ENCODE measurements at places on chromosomes 2 and 18.

GRCh38 chr2:120465989-120466703 lies 120.2 kb downstream of the INHBB start:
- DNase-seq = no peak

GRCh38 chr2:39696101-39696553 lies 30.4 kb downstream of the TMEM178A start:
- DNase-seq = no peak

DNA sequence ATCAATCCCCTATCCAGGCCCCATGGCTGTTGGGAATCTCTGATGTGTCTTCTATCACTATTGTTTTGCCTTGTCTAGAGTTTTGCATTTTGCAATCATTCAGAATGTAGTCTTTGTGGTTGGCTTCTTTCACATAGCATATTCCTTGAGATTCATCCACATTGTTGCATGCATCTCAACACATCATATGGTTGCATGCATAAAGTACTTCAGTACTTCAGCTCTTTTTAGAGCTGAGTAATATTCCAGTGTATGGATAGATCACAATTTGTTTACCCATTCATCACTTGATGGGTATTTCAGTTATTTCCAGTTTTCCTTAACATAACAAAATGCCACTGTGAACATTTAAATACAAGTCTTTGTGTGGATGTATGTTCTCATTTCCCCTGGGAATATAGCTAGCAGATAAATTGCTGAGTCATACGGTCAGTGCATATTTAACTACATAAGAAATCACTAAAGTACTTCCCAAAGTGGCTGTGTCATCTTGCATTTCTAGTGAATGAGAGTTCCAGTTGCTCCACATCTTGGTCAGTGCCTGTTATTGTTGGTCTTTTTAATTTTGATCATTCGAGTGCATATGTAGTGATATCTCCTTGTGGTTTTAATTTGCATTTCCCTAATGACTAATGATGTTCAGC lies 138.8 kb downstream of the BCL11A start:
- no peak for DNase-seq

DNA sequence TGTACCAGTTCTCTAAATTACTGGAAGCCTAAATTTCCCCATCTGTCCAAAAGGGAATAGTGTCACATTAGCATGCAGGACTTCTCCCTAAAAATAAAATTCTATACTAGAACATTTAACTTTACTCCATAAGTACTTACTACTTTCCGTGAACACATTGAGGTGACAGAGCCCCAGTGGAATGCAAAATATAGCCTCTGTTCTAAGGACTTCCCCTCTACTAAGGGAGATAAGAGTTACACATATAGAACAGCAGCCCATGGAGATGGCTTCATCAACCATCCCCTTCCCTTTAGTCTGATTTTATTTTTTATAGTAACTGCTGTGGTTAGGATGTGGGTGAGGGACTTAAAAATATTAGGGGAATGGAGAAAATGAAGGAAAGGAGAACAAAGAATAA lies 68.9 kb upstream of the STPG4 start:
- peak; percentile 19 for DNase-seq

GRCh38 chr18:13386891-13387801 lies 168.6 kb downstream of the LDLRAD4 start:
- no peak for DNase-seq

GRCh38 chr2:174336501-174337336 lies 2.0 kb downstream of the SP9 start:
- peak; percentile 53 for DNase-seq

DNA sequence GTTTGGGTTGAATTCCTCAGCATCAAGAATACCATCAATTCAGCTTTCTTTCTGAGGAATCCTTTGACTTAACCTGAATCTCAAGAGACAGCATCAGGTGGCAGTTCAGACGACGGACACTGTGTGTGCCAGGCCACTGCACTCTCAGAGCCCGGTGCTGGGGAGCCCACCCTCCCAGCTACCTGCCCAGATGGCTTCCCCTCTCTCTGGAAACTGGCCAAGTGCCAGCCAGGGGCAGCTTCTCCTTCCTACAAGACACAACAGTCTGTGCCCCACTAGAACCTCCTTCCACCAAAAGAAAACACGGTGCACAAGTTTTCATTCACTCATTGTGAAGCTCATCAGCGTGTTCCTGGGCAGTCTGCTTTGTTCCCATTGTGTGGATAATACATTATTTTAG lies 28.5 kb downstream of the MAL start:
- no peak for DNase-seq

DNA sequence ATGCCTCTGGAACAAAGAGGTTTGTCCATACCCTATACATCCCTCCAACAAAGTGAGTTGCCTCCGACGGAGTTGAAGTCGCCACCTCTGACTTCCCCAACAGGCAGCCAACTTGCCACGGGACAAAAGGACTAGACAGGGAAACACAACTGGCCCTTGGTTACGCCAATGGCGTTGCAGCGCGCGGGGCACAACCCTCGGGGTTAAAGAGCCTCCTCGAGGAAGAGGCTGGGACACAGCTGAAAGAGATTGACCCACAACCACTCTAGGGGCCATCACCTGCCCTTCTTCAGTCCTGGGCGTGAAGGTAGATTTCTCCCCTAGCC lies 545 bp downstream of the GTF3C2 start:
- peak; percentile 80 for DNase-seq

GRCh38 chr2:178874529-178875240 lies 67.5 kb upstream of the TTN start:
- no peak for DNase-seq

- DNase-seq = no peak
Observed at GRCh38 chr2:150379166-150379565, 108.3 kb downstream of the RND3 start.

GRCh38 chr18:24600076-24600654 lies 139.7 kb downstream of the HRH4 start:
- DNase-seq = peak; percentile 66

DNA sequence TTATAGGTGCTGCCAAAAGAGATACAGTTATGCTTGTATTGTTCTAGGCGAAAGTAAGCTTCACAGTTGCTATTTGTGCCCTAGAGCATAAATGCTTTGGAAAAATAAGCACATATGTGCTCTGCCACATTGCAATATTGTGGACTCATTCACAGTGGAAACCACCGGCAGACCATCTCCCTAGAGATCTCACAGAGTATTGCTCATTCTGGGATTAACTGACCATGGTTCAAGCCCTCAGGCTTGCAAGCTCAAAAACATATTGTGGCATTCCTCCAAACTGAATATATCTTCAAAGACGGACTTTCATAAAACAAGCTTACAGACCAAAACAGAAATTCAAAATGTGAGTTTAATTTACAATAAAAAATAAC lies 158.2 kb upstream of the CCDC150 start:
- no peak for DNase-seq

DNA sequence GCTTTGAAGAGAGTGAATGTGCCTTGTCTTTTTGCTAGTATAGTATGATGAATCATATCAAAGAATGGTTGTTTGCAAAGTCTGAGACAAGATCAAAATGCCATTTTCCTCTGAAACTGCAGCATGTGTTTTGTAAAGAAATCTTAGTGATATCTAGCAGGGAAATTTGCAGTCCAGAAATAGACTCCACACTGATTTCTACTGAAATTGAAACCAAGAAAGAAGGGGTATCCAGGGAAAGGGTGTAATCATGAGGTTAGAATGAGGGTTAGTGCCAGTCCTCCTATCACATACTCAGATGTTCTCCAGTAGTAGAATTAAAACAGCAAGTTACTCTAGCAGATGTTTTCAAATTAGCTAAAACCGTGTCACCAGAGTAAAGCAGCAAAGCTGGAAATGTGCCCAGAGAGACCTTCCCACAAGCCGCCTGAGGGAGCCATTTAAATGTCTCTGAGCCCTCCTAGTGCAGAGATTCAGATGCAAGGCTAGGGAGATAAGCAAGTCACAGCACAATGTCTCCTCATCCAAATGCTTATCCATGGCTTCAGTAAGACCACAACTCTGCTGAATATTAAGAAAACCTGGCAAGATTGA lies 4.9 kb downstream of the DLGAP1 start:
- DNase-seq = no peak

- no peak for DNase-seq
Observed at GRCh38 chr2:101679037-101679726, 18.3 kb upstream of the MAP4K4 start.

GRCh38 chr2:99340669-99341236 lies 3.6 kb downstream of the EIF5B start:
- DNase-seq = no peak

DNA sequence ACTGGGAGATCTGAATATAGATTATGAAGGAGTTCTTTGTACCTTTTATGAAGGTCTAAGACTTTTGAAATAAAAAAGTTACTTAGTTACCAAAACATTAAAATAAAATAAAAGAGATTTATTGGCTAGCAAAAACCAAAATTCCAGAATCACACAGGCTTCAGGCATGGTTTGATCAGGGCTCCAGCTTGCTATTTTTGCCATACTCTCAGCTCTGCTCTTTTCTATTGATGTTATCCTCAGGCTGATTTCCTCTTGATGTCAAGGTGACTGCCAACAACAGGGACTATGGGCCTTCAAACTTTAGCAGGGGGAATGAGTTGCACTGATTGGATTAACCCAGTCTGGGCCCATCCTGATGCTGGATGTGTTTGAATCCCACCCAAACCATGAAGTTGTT lies 174.1 kb downstream of the TFCP2L1 start:
- no peak for DNase-seq

- DNase-seq = no peak
Observed at GRCh38 chr2:101830146-101830545, 132.6 kb downstream of the MAP4K4 start.

DNA sequence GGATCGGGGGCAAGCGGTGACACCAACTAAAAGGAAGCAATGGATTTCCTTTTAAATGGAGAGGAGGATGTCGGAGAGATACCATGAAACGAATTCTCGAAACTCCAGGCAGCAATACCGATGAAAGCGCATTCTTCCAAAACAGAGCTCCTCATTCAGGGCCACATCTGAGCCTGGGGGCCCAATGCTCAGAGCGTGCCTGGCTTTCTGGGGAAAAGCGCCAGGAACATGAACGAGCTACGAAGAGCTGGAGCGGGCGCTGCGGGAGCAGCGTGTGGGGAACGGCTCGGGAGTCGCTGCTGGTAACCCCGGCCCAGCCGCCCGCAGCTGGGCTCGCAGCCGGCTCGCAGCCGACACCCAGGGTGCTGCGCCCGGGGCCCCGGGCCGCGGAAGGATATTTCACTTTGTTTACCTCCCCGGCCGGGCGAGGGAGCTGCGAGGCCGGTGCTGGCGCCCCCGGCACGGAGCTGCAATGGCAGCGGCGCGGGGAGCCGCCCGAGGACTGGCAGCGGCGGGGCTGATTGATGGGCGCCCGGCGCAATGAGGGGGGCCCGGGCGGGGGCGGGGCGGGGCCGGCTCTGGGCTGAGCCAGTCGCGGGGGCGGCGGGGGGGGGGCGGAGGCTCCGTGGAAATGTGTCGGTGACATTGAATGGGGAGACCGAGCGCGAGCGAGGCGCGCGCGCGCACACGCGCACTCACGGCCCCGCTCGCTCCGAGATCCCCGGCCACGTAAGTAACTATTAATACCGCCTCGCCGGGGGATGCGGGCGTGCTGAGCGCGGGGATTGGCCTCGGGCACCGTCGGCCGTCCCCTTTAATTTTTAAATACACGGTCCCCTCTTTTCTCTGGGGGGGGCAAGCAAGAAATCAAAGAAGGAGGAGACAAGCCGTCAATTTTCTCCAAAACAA lies at the start of gene TRIB2:
Gene TRIB2 (plus strand): TSS at position 655 of the 909 bp plus-strand sequence. CDS start 1,372 bp downstream, outside the sequence.
- peak; percentile 89 for DNase-seq

DNA sequence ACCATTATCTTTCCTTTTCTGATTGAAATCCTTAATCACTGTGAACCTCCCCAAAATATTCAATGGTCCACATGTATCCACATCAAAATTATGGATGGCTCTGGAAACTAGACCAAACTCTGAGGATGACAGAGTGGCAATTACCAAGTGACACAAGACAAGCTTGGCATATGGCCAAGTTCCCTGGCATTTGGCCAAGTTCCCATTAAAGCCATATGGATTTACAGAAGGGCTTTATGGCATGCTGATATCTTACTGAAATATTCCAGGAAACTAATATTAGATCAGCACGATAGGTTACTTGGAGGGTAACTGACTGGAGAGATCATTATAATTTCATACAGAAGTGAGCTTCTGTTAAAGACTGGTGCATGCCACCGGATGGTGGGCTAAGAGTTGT lies 21.9 kb upstream of the CERS6 start:
- DNase-seq = peak; percentile 62

DNA sequence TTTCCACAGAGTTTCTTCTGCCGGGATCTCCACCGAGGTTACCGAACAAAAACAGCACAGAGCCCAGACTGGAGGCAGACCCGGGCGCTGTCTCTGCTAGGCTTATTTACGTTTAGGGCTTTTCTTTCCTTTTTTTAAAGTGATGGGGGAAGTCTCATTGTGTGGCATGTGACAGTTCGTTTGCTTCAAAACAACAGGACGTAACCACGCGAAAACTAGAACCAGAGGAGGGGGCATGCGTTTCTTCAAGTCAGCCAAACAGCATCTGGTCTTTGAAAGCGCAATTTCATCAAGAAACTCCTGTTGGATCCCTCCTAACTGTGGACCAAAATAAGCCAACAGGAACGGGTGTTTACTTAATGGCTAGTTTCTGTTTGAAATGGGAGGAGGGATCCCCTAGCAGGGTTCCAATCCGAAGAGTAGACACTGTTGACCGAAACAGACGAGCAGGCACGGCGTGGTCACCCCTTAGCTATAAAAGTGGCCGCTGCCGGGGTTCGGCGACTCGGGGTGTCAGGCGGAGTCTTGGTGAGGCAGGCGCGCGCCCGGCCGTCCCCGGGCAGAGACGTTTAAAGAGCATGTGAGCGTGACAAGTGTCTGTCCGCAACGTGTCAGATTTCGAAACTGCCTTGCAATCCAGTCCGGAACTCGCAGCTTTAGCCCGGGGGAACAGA lies 997 bp upstream of the TGIF1 start:
- DNase-seq = no peak

- DNase-seq = no peak
Observed at GRCh38 chr2:187383043-187383800, 64.8 kb downstream of the CALCRL start.

GRCh38 chr2:207334624-207335371 lies 169.1 kb upstream of the KLF7 start:
- no peak for DNase-seq

DNA sequence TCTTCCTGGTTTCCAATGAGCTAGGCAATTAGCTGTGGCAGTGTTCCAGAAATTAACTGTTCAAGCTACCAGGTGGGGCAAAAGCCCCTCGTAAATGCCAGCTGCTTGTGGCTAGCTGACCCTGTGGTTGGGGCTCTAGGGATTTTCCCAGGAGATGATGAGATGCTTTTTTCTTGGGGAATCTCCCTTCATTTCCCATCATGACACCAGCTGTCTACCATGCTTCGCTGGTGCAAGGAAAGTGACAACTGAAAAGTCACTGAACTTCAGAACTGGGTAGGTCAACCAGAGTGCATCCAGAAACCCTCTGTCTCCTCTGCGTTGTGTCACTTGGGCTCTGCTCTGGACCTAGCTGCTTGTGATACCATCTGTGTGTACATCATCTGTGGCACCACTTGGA lies 386.5 kb upstream of the DCC start:
- DNase-seq = no peak
